Choroid plexus epithelial cell (primary cell): ENCODE measurements at places on chromosomes 4 and X.

DNA sequence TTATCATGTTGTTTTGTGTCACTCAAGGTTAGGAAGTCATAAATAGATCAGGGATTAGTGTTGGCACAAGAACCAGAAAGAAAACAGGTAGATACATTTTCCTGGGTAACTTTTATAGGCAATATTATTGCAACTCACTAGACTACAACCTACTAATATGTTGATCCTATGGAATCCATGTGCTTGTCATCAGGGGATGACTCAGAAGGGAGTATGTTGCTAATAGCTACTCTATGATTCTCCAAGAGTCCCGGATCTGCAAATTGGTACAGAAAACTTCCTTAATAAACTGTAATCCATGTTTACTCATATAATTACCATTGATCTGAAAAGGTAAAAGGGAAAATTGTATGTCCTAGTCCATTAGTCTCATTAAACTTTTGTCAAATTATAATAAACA lies 11.7 kb upstream of the GNRHR start:
- DNase-seq, result no peak

DNA sequence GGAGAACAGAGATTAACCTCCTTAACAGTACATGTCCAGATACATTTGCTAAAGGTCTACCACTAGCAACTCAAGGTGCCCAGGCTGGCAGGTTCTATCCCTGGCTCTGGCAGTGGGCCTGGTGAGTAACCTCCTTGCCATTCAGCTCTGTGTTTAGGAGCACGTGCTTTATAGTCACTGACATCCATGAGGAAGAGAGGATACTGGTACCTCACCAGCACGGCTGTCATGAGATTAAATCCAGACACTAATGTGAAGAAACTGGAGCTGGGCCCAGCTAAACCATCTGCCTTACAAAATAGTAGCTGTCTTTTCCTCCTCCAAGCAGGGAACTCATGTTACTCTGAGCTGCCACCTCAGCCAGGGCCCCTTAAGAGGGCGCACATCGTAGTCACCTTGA lies 45.3 kb downstream of the GPRASP3 start:
- peak; percentile 7 for DNase-seq

GRCh38 chr4:122576261-122577188 lies 44.3 kb downstream of the IL21 start:
- peak; percentile 78 for DNase-seq

- no peak for DNase-seq
These were observed 66.3 kb downstream of the CLDN34 start for GRCh38 chrX:10033375-10034007.

- DNase-seq, result no peak
These were observed 90.0 kb upstream of the ADRA2C start for GRCh38 chr4:3676196-3676595.

DNA sequence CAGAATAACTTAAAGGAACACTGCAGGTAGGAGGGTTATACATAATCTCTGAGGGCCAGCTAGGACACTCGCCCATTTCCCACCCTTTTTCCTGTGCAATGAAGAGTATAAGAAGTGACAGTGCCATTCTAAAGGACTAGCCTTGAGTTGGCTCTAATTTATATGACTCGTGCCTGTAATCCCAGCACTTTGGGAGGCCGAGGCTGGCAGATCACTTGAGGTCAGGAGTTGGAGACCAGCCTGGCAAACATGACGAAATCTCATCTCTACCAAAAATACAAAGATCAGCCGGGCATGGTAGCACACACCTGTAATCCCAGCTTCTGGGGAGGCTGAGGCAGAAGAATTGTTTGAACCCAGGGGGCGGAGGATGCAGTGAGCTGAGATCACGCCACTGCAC lies 4.4 kb downstream of the TBC1D1 start:
- DNase-seq, result no peak

DNA sequence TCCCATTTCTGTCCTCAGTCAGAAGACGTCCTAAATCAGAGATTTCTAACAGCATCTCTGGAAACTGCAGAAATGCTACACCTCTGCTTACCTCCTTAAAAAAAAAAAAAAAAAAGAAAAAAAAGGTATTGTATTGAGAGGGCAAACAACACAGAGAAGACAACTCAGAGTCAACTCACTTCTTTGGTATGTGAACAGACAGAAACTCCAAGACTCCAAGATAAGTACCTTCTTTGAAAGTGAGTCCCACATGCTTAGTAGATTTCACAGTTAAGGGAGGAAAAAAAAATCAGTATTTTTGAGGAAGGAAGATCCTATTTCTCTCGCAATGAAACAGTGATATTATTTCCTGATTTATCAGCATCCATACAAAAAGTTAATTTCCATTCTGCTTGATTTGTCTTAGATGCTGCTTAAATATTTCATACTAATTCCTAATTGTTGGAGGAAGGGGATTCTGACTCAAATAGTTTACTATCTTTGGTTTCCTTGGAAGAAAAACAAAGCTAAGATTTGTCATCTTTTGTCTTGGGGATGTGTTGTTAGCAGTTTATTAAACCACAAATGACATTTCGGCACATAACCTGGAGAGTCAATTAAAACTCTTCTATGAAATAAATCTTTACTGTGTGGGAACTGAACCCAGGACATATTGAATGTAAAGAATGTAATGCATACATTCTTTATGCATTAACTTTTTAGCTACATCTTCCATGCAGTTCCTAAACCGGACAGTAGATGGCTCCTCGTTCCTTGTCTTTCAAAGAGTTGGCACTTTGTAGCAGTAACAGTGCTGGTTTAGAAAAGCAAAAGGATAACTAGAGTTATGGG lies 4.7 kb downstream of the RASGEF1B start:
- peak; percentile 83 for DNase-seq

- DNase-seq, result no peak
These were observed 357.1 kb upstream of the NOCT start for GRCh38 chr4:138658518-138658917.

DNA sequence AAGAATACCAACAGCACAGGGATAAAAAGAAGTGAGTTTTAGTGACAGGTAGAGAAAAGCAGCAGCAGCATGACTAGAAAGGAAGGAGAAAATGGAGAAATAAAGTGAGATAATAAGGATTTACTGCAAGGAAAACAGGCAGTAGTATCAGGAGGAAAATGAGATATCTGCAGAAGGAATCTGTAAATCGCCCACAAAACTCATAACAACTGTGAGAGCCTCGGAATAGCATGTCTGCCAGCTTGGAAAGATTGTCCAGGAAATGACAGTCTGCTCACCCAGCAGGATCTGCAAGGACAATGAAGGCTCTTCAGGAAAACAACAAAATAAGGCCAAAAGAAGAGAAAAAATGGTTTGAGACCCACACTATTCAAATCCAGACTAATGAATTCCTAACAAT lies 47.4 kb downstream of the CXXC4 start:
- DNase-seq, result no peak

DNA sequence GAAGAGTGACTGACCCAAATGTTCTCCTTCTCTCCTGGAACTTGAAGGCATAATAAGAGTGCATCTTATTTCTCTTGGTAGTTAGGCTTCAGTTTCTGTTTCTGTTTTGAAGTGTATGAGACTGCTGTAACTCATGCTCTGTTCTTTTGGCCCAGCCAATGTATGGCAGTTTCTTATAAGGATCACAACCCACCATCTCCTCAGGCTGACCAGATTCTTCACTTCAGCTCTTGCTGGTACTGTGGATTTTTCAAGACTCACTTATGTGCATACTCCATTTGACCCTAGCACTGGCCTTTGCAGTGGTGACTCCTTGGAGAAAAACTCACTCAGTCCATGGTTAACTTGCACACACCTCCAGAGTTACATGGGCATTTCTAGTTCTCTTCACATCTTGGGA lies 9.6 kb upstream of the YTHDC1 start:
- DNase-seq, result peak; percentile 25

DNA sequence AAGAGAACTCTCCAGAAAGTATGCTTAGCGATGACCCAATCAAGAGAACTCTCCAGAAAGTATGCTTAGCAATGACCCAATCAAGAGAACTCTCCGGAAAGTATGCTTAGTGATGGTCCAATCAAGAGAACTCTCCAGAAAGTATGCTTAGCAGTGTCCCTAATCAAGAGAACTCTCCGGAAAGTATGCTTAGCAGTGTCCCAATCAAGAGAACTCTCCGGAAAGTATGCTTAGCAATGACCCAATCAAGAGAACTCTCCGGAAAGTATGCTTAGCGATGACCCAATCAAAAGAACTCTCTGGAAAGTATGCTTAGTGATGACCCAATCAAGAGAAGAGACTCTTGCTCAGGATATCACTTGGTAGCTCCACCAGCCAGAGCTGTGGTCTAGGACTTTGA lies 92.5 kb downstream of the AFAP1 start:
- DNase-seq, result no peak
